ENCODE measurements at places on chromosomes 7 and 10.

- DNase-seq: no peak
Measured at GRCh38 chr7:93799750-93800357, 90.7 kb downstream of the TFPI2 start.

DNA sequence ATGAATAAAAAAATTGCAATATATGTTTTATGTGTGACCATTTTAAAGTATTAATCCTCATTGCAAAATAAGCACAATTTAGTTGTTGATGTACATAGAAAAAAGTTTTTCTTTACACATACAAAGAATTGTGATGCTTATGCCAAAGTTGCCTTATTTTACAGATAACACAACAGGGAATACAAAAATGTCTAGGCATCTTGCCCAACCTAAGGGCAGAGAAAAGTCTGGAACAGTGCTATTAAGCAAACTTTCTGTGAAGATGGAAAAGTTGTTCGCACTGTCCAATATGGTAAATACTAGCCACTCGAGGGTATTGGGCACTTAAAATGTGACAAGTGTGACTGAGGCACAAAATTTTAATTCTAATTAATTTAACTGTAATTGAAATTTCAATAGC, 190.2 kb upstream of the HGF start:
- DNase-seq: no peak

DNA sequence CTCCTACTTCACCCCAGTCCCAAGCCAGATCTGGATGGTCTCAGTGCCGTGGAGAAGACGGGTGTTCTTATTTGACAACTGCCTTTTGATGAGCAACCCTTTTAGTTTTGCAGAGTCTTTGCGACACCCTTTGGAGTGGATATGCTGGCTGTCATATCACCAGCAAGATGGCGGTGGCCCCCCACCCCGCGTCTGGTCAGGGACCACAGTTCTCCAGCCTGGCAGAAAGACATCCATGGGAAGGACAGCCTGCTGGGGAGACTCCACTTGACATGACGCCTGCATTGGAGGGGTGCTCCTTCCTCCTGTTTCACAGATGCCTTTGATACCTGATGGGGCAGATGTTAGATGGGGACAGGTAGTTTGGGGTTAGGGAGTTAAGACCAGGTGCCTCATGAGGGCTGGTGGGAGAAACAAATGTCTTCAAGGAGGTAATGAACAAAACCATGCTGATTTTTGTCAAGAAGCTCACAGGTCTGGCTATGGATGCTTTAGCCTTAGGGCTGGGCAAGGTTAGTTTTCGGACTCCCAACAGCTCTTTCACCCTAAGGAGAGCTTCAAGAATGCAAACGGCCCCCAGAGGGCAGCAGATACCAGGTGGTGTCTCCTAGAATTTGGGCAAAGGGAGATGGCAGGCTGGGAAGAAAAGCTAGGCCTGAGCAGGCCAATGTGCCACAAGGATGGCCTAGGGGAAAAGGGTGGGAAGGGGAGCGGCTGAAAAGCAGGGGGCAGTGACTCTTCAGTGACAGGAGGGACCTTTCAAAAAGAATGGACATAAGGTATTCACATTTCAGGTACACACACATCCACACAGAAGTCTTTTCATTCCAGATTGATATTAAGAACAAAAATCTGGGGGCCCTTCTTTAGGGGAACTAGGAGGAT, 95.2 kb downstream of the CLEC2L start:
- peak; percentile 64 for DNase-seq

GRCh38 chr7:139557857-139558581, 34.5 kb downstream of the CLEC2L start:
- no peak for DNase-seq

DNA sequence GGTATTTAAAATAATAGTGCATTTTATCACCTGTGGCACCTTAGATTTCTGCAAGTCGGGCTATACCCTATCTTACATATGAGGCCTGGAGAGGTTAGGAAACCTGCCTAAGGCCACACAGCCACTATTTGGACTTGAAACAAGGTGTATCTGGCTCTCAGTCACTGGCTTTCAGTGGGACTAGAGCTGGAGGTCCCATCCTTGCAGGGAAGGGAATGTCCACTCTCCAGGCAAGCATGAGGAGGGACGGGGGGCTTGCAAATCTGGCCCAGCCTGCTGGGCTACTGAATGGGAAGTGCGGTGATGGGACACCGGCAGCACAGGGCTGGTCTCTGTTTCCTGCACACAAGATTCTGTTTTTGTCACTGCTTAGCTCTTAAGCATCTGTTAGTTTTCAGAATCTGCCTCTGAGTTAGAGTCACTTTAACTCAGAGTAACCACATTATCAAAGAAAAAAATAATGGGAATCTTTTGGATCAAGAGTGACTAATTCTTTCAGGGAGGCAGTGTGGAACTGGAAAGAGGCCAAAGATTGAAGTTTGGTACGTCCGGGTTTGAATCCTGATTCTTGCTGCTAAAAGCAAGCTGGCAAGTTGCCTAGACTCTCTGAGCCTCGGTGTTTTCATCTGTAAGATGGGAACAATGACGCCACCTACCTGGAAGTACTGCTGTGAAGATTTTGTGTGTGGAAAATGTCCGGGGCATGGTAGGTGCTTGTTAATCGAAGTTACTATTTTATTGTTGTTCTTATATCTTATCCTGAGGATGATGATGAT, 33.8 kb upstream of the HABP2 start:
- no peak for DNase-seq

DNA sequence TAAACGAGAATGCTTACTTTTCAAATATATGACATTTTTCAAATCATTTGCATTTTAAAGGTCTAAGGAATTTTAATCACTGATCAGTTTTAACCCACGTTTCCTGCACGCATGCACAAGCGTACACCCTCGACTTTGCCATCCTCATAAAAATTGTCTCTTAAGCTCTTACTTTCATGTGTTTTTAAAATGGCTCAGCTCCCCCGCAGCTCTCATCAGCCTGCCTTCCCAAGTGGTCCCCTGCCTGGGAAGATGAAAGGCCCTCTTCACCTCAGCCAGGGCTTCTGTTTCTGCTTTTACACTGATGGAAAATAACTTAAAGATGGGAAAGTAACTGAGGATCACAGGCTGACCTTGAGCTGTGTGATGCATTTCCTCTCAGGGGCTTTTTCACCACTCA, 131.6 kb upstream of the LSM8 start:
- DNase-seq: no peak

- no peak for DNase-seq
Measured at GRCh38 chr10:131143425-131144165, 167.9 kb downstream of the TCERG1L start.

GRCh38 chr7:79923953-79924352, 210.7 kb upstream of the GNAI1 start:
- DNase-seq: no peak

Measured in activated CD4-positive, alpha-beta T cell treated with anti-CD3 and anti-CD28 coated beads, Interleukin-2, amount 10 ng/mL, durations not matched to agents 7 days and 5 days (primary cell).